ENCODE measurements at places on chromosomes 5 and 9.

DNA sequence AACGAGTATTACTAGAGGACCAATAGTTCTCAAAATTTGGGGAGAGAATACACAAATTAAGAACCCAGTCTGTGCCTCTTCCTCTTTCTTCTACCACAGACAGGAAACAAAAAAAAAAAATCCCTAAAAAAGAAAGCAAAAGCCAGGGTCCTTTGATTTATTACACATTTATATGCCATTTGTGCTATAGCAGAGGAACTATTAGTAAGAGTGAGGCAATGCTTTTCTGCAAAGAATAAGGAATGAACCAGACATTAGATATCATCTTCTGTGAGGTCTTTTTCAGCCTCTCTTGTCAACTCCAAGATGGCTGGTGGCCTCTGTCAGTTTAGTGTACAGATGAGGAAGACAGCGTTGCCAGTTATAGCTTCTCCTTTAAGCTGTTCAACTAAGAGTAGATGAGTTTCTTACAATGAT, 127.6 kb downstream of the RFX3 start:
- DNase-seq = no peak

GRCh38 chr5:10583663-10584572, 20.0 kb downstream of the ANKRD33B start:
- no peak for DNase-seq

DNA sequence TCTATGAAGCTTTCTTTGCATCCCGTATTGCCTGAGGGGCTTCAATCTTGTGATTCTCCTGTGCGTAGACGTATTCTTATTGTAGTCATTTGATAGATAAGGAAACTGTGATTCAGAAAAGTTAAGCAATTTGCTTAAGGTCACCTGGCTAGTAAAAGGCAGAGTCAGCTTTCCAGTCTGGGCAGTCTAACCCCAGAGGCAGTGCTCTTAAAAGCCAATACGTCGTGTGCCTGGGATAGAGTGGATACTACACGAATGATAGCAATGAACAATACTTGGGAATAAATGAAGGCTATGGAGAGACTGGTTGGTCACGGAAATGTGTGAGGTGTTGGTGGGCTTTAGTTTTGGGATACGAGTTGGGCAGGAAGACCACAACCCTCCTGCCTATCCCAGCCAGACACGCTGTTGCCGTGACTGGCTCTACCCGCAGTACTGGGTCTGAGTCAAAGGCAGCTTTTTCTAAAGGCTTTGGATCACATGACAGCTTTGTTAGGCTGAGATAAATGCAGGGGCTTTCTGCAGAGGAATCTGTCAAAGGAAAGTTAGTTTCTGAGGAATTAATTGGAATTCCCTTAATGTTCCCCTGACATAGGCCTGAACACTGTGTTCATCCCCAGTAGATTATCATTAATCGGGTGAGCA, 302.6 kb downstream of the KIF4B start:
- no peak for DNase-seq

DNA sequence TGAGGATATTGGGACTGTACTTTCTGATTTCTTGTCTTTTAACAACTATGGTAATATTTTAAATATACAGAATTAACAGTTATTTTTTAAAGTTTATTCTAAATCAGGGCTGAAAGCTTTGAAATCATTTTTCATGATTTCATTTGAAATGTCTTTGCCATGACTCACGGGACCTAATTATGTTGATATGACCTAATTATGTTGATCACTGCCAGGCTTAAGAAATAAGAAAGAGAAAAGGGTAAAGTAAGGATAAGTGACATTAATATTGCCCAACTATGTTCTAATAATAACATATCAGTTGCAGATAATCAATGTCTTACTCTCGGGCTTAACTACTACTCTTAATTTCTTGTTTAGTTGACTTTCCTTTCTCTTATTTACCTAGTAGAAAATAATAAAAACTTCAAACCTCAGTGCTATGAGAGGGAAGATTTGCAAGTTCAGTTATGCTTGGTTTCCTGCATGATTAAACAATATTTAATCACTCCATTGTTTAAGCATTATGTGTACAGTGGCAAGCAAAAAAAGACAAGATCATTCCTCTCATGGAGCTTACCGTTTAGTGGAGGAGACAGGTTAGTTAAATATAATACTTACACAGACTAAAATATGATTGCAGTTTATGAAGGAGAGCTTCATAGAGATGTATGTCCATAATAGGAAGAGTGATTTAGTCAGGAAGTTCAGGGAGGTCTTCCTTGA, 67.0 kb upstream of the EIF4EBP3 start:
- DNase-seq = no peak

DNA sequence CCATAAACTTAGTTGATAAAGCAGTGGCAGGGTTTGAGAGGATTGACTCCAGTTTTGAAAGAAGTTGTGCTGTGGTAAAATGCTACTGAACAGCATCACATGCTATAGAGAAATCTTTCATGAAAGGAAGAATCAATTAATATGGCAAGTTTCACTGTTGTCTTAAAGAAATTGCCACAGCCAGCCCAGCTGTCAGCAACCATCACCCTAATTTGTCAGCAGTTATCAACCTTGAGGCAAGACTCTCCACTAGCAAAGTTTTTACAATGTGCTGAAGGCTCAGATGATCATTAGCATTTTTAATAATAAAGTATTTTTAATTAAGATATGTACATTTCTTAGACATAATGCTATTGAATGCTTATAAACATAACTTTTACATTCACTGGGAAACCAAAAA, 101.0 kb upstream of the SH3GL2 start:
- DNase-seq = no peak

- DNase-seq = no peak
These were observed 86.5 kb upstream of the ANKRD55 start for GRCh38 chr5:56319526-56320181.

All from brain microvascular endothelial cell (primary cell).